ENCODE measurements at places on chromosomes 3 and 15. TPM values are rescaled to one million over a fixed set of nuclear protein-coding genes. Genes with fewer than 3 reads are reported as not detected.

GRCh38 chr3:108342837-108343486 lies 46.6 kb downstream of the HHLA2 start:
- no peak for DNase-seq

DNA sequence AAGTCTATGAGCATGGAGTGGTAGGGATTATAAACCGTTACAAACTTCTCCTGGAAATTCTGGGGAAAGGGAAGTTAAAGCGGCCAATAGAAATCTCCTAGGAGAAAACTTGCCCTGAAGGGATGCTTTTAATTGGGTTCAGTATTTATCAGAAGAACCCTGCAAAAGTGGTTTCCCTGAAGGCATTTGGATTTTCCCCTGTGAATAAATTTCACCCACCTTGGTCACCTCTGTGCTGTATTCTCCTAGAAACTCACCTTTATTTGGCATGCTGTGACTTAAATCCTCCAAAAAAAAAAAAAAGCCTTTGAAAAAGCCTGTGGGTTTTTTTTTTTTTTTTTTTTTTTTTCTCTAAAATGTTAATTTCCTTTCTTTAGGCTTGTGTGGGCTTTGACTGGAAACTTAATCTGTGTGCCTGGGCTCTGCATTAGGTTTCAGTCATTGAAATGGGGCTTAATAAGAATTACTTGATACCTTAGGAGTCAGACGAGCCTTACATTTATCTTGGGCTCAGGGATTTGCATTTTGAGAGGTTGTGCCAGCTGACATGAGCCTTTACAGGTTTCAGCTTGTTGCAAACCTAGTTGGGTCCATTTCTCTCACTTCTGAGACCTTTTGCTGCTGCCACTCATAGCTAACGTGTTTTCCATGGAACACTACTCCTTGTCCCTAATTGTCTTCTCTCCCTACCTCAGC lies 22.0 kb downstream of the TGFBR2 start:
- no peak for DNase-seq

- no peak for DNase-seq
These were observed 7.9 kb upstream of the PDE8A start for GRCh38 chr15:84973492-84974460.

DNA sequence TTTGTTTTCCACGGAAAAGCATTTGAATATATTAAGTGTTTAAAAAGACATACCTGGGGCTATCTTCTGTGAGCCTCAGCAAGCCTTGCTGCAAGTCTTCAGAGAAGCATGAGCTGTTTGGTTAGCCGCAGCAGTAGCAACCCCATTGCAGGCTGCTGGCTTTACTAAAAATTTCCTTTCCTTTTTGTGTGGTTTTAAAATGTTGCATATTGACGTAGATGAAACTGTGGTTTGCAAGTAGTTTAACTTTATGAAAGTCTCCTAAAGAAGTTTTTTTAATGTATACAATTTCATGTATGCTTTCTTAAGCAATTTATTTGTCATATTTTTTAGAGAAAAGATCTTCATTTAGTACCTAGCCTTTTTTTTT lies at the start of gene GPR171:
TSS of gene GPR171 (minus strand) at position 166 of the 370 bp plus-strand sequence. CDS start 3,830 bp downstream, outside the sequence.
- no peak for DNase-seq

- no peak for DNase-seq
These were observed 241.8 kb downstream of the ADAMTS17 start for GRCh38 chr15:100099976-100100375.

Gene C3orf52
- total RNA-seq: 55.1 TPM

Gene IRAK2
- 15.3 TPM for total RNA-seq

All from epithelial cell of proximal tubule (primary cell).